ENCODE measurements at places on chromosomes 3 and 15.

DNA sequence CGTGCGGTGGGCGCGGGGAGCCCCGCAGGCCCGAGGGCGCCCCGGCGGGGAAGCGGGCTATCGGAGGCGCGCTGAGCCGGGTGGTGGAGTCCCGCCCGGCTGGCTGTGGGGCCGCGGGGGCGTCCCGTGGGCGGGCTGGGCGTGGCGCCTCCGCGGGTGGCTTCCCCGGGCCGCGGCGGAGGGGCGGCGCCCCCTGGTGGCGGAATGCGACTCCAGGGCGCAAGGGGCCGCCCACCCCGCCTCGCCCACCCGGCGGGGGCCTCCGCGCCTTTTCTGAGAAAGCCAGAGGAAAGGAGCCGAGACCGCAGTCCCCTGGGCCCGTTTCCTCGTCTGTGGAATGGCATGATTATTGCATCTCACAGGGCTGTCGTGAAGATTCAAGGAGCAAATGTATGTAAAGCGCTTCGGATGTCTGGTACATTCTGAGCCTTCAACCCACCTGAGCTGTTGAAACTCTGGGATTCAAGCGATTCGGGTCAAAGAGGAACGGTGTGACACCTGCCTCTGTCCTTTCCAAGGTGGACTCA, 31.9 kb upstream of the RAB6B start:
- DNase-seq, result peak; percentile 74
- no peaks in the 10 kb centered on the region for H3K36me3 ChIP-seq
- peak overlapping the region; percentile 48 for H3K4me3 ChIP-seq
- peaks cover 6% of the 10 kb centered on the region for H3K4me1 ChIP-seq

GRCh38 chr3:128910006-128910405, 30.6 kb downstream of the ACAD9 start:
- peaks cover 45% of the 10 kb centered on the region for H3K36me3 ChIP-seq
- H3K4me3 ChIP-seq, result no peak overlapping the region
- no peaks in the 10 kb centered on the region for H3K27me3 ChIP-seq
- DNase-seq, result no peak
- no peaks in the 10 kb centered on the region for H3K4me1 ChIP-seq
- H3K27ac ChIP-seq, result no peak overlapping the region

DNA sequence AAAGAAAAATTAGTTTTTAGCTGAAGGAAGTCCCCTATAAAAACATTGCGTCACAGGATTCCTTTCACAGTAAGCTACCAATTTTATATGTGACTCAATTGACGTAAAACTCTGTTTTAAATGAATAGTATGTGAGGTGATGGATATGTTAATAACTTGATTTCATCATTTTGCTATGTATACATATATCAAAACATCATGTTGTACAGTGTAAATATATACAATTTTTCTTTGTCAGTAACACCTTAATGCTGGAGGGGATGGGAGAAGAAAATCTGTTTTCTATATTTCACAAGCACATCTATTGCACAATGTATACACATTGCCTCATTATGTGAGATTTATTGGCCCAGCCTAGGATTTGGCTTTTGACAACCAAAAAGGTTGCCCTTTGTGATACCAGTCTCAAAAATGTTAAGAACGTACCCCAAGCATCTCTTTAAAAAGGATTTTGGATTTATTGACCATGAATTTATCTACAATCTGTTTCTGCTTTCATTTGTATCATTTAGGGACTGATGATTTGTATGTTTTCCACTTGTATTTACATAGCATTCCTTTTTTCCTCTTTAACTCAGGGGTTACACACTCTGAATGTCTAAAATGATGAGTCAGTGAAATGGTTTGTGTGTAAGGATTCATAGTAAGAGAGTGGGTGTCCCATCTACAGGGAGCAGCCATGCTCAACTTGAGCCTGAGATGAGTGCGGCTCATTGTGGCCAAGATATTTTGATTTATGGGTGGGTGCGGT, 62.6 kb downstream of the CRTC3 start:
- H3K4me1 ChIP-seq, result peaks cover 70% of the 10 kb centered on the region
- peak overlapping the region; percentile 79 for H3K27ac ChIP-seq
- H3K36me3 ChIP-seq, result peaks cover 66% of the 10 kb centered on the region
- H3K4me3 ChIP-seq, result no peak overlapping the region
- no peaks in the 10 kb centered on the region for H3K27me3 ChIP-seq

- no peaks in the 10 kb centered on the region for H3K4me1 ChIP-seq
- H3K27ac ChIP-seq, result no peak overlapping the region
- no peak overlapping the region for H3K4me3 ChIP-seq
- no peak for DNase-seq
Observed at GRCh38 chr3:177633671-177634207, 436.5 kb upstream of the TBL1XR1 start.

- DNase-seq, result no peak
- H3K27ac ChIP-seq, result no peak overlapping the region
- H3K4me3 ChIP-seq, result no peak overlapping the region
- peaks cover 17% of the 10 kb centered on the region for H3K27me3 ChIP-seq
- peaks cover 1% of the 10 kb centered on the region for H3K4me1 ChIP-seq
Observed at GRCh38 chr3:183239046-183239445, 14.0 kb upstream of the B3GNT5 start.

DNA sequence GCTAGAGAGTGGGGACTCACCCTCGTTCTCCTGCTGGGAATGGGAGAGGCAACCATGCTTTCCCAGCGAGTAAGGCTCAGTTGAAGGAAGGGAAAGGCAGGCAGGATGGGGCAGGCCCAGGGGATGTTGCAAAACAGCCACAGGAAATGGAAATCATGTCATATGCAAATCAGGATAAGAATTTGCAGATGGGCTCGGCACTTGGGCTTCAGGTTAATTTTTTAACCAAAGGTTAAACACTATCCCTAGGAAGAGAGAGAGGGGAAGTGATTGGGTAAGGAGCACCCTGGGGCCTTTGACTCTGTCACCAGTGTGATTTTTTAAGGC, 14.6 kb upstream of the PLA2G4E start:
- H3K27me3 ChIP-seq, result peaks cover 11% of the 10 kb centered on the region
- peak; percentile 26 for DNase-seq
- H3K4me3 ChIP-seq, result no peak overlapping the region
- H3K27ac ChIP-seq, result no peak overlapping the region
- peaks cover 9% of the 10 kb centered on the region for H3K4me1 ChIP-seq

DNA sequence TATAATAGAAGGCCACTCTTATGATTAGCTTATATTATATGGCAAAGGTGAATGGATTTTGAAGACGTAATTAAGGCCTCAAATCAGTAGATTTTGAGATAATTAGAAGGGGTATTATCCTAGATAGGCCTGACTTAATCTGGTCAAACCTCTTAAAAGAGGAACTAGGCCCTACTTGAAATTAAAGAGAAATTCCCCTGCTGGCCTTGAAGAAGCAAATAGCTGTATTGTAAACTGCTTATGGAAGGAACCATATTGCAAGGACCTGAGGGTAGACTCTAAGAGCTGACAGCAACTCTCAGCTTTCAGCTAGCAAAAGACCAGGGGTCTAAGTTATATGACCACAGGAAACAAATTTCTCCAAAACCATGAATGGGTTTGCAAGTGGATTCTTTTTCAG, 219.0 kb upstream of the ONECUT1 start:
- H3K36me3 ChIP-seq, result no peaks in the 10 kb centered on the region
- no peaks in the 10 kb centered on the region for H3K27me3 ChIP-seq
- no peak for DNase-seq

DNA sequence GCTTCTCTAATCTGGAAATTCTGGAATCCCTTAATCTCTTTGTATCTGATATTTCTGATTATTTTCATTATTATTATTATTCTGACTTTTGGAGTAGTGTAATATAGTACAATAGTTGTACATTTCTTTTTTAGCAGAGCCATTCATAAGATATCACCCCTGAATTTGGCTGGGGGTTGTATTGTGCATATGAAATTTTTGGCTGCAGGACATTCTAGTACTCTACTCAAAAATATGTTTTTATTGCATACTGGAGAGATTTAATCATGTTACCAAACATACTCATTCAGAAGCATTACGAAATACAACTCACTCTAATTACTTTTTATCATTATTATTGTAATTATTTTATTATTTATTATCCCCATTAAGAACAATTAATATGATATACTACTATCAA, 589.7 kb upstream of the KCNMB2 start:
- no peaks in the 10 kb centered on the region for H3K27me3 ChIP-seq
- H3K4me1 ChIP-seq, result peaks cover 19% of the 10 kb centered on the region
- H3K27ac ChIP-seq, result no peak overlapping the region

DNA sequence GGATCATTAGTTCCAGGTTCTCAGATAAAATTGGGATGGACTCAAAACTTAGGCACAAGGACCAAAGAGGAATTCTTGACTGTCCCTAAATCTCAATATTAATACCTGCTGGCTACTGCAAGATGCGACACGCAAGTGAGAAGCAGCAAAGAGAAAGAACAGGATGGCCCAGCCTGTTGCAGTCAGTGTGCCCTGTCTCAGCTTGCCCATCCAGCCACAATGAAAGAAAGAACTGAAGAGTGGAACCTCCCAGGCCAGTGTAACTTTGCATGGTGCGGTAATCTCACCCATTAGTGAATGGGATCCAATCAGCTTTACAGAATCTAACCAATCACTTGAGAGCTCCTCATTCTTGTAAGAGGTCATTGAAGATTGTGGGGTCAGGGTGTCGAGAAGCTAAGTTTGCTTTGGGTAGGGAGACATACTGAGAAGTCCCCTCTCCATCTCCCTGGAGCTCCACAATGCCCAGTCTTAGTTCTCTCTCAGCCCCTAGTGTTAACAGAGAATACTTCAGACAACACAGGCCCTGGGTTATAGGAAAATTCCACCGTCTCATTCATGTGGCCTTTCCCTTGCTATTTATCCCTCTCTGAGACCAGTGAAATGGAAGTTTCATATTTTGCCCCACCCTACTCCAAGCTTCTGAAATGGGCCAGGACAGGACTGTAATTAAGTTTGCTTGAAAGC, 3.2 kb upstream of the SLC9A9 start:
- no peak overlapping the region for H3K27ac ChIP-seq
- H3K4me1 ChIP-seq, result peaks cover 65% of the 10 kb centered on the region

DNA sequence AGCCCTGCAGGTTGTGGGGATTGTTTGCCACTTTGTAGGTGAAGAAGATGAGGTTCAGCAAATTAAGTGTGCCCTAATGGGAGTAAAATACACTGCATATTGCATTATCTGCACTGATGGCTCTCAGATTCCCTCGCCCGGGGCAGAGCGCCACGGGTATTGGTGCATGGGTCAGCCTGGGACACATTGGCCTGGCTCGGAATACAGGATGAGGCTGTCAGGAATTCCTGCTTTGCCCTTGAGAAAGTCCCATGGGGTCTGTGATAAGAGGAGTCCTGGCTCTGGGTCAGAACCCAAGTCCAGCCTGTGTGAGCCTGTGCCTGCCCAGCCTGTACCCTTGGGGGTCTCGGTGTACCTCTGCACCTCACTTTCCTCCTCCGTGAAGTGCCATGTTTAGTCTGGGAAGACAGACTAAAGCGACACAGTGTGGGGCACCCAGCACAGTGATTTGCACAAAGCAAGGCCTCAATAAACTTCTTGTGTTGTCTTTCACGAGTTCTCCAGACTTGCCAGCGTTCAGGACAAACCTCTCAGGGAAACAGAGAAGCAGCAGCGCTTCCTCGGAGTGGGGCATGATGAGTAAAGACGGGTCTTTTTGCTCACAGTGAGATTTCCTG, 107.6 kb downstream of the LRRK1 start:
- DNase-seq, result no peak
- peaks cover 20% of the 10 kb centered on the region for H3K27me3 ChIP-seq
- no peak overlapping the region for H3K4me3 ChIP-seq
- no peaks in the 10 kb centered on the region for H3K4me1 ChIP-seq
- no peaks in the 10 kb centered on the region for H3K36me3 ChIP-seq

DNA sequence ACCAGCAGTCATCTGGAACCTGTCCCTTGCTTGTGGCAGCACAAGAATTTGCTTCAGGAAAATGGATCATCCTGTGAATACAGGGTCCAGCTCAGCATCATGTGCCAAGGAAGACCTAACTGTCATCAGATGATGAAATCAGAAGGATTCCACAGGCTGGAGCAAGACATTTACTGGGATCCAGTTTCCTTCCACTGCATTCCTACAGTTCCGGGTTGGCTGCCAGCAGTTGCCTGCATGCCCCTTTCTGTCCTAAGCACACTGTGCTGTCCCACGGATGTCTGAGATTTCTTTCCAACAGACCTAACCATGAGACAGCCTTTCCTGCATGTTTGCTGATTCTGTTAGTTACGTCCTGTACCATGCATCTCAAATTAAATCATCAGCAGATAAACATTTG, 140.7 kb downstream of the IMPG2 start:
- H3K36me3 ChIP-seq, result no peaks in the 10 kb centered on the region
- H3K27ac ChIP-seq, result no peak overlapping the region
- H3K27me3 ChIP-seq, result peaks cover 4% of the 10 kb centered on the region
- no peak for DNase-seq

DNA sequence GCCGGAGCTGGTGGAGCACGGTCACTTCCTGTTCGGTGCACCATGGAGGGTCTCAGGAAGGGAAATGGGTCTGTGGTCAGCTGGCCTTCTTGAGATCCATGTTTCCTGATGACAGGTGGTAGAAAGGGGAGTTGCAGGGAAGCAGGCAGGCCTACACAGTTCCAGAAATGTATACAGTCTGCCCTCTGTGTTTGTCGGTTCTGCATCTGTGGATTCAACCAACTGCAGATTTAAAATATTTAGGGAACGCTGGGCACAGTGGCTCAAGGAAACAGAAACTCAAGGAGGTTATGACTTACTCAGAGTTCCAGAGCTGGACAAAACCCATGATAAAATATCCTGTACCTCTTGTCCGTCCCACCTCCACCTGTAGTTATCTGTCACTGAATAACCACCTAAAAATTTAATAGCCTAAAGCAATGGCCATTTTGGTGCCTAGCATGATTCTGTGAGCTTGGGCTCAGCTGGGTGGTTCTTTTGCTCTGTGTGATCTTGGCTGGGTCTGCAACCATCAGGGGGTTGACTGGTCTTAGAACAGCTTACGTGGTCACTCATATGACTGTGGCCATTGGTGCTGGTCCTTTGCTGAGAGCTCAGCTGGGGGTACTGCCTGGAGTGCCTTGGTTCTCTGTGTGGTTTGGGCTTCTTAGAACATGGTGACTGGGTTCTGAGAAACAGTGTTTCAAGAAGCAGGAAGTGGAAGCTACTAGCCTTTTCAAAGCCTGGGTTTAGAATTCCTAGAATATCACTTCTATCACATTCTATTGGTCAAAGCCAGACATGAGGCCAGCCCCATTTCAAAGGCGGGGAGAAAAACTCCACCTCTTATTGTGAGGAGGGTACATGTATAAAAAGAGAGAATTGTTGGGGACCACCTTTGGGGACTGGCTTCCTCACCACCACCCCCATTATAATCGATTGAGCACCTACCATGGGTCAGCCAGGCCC, 239.7 kb upstream of the BHLHE40 start:
- peak overlapping the region; percentile 89 for H3K27ac ChIP-seq
- peaks cover 86% of the 10 kb centered on the region for H3K4me1 ChIP-seq
- H3K36me3 ChIP-seq, result peaks cover 79% of the 10 kb centered on the region
- H3K27me3 ChIP-seq, result no peaks in the 10 kb centered on the region

DNA sequence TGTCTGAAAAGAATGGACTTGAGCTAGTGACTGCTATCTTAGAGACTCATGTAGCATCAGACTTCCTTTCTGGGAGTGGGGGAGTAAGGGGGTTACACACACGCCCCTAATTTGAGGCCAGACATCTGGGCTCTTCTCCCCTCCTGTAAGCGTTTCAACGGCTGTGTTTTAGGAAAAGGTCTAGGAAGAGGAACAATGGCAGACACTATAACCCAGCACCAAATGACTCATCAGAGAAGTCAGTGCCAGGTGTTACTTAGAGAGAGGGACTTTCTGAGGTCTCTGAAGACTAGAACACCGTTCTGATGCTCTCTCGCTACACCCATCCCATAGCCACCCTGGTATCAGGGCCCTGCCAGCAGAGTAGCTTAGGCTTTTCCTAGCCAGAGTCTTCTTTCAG, 65.5 kb downstream of the SSUH2 start:
- DNase-seq, result no peak
- H3K27me3 ChIP-seq, result no peaks in the 10 kb centered on the region
- no peak overlapping the region for H3K4me3 ChIP-seq
- no peaks in the 10 kb centered on the region for H3K36me3 ChIP-seq

- no peak overlapping the region for H3K27ac ChIP-seq
- H3K36me3 ChIP-seq, result no peaks in the 10 kb centered on the region
- H3K4me1 ChIP-seq, result no peaks in the 10 kb centered on the region
- no peak for DNase-seq
Observed at GRCh38 chr15:26624128-26624527, 148.7 kb downstream of the GABRB3 start.
